Brain (organoid and tissue), 16 donors: ENCODE measurements at places on chromosomes 4 and X.
A peak's percentile ranks its signal among the peaks of the same experiment; 100 is the strongest.

GRCh38 chr4:86848136-86848535, 1.0 kb downstream of the SLC10A6 start:
- DNase-seq = no peak

DNA sequence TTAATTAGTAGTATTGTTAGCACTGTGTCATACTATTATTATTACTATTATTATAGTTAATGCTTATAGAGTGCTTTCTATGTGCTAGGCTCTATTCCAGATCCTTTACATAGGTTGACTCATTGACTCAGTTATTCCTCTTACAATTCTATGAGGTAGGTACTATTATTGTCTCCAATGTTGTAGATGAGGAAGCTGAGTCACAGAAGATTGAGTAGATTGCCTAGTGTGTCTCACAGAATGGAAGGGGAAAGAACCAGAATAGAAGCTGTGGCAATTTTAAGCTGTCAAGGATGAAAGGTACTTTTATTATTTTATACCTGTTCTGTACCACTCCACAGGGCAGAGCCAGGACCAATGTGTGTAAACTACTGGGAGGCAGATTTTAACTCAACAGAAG, 1.9 kb upstream of the TCEAL1 start:
- no peak for DNase-seq

DNA sequence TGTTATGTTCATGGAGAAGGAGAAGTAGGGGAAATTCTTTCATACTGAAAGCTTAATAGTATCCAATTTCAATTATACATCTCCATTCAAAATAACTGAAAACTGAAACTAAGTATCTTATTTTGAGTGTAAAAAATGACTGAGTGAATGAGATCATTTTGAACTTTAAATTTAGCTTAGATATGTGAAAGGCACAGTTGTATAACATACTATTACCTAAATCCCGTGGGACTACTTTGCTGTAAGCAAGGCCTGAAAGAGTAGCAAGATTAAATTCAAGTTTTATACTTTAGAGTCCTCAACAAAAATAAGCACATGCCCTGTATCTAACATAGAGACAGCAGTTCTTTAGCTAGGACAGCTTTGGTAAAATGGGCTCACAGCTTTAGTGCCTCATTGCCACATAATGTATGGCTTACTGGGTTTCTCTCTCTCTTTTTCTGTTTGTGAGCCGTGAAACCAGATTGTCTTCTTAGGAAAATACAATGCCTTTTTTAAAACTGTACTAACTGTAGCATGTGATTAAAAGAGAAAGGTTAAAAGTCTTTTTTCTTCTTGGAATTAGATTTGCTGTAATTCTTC, 43.2 kb downstream of the GSTCD start:
- no peak for DNase-seq

- DNase-seq = no peak
Measured at GRCh38 chr4:171857302-171858012, 44.3 kb downstream of the GALNTL6 start.

DNA sequence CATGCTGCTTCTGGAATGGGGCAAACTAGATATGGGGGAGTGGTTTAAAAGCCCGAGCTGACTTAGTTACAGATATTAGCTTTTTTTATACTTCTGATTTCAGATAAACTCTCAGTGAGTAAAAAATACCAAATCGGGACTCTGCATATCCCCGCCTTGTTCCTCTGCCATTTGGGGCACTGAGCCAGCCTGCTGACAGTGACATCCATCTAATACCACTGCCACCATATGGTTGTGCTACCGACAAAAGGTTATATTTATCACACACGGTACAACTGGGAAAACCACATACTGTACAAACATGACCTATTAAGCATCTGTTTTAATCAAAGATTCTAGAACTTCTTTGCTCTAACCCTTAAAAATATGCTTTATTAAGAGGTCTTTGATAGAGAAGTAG, 78.7 kb downstream of the GALNT7 start:
- DNase-seq = peak; percentile 82

- no peak for DNase-seq
Measured at GRCh38 chr4:6732441-6733357, 16.7 kb downstream of the BLOC1S4 start.

DNA sequence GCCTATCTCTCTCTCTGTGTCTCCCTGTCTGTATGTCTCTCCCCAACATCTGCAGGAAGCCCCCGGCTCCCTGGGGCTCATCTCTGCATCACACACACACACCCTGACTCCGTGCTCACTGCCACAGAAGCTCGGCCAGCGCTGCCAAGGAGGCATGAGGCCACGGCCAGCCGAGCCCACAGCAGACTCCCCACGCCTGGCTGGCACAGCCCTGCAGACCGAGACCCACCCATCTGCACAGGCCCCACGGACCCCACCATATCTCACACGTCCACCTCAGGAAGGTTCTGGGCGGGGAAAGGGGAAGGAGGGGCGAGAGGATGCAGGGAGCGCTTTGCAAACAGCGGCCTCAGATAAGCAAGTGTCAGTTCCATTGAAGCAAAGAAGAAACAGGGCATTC, 28.5 kb upstream of the SLC25A6 start:
- DNase-seq = no peak

DNA sequence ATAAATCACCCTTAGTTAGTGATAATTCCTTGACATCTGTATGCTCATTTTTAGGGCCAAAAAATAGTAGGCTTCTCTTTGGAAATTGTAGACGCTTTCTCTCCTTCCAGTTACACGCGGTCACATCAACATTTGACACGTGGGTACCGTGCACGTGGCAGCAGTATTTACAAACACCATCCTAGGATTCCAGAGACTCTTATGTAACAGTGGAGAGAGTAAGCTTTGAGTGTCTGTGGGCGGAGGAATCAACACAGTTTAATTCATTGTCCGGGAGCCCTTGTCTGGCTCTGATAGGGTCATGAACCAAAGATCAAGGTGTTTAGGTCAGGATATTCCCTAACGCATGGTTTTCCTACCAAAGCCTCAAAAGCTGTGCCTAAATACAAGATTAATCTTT, 12.2 kb downstream of the TET2 start:
- DNase-seq = no peak

DNA sequence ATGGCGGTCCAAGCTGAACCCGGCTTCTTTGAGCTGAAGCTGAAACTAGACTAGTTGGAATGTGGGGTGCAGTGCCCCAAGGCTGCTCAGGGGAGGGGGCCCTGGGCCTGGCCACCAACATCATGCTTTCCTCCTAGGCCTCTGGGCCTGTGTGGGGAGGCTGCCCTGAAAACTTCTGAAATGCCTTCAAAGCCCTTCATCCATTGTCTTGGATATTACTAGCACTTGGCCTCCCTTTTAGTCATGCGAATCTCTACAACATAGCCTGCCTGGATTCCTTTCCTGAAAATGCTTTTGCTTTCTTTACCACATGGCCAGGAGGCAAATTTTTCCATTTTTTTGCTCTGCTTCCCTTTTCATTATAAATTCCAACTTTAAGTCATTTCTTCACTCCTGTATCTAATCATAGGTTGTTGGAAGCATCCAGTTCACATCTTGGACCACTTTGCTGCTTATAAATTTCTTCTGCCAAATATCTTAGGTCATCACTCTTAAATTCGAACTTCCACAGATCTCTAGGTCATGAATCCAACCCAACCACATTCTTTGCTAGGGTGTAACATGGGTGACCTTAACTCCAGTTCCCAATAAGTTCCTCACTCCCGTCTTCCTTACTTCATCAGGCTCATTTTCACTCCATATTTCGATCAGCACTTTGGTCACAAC, 103.4 kb downstream of the DDIT4L start:
- DNase-seq = no peak

- DNase-seq = no peak
Measured at GRCh38 chr4:10534820-10535219, 77.6 kb upstream of the ZNF518B start.

DNA sequence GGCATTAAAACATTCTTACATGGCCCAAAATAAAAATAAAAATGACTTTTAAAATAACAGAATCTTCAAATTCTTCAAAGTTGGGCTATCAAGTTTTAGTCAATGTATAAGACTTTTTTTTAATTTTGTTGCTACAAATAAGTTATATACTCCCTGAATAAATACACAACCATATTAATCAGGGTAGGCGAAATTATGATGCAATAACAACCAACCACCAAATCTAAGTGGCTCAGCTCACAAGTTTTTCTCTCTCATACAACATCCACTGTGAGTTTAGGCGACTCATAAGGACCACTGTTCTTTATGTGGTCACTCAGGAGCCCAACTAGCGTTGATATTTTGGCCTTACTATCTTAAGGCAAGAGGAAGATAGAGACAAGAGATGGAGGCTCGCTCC, 11.2 kb downstream of the NEUROG2 start:
- DNase-seq = no peak

GRCh38 chrX:119503484-119503861, 35.2 kb downstream of the SLC25A5 start:
- DNase-seq = no peak

DNA sequence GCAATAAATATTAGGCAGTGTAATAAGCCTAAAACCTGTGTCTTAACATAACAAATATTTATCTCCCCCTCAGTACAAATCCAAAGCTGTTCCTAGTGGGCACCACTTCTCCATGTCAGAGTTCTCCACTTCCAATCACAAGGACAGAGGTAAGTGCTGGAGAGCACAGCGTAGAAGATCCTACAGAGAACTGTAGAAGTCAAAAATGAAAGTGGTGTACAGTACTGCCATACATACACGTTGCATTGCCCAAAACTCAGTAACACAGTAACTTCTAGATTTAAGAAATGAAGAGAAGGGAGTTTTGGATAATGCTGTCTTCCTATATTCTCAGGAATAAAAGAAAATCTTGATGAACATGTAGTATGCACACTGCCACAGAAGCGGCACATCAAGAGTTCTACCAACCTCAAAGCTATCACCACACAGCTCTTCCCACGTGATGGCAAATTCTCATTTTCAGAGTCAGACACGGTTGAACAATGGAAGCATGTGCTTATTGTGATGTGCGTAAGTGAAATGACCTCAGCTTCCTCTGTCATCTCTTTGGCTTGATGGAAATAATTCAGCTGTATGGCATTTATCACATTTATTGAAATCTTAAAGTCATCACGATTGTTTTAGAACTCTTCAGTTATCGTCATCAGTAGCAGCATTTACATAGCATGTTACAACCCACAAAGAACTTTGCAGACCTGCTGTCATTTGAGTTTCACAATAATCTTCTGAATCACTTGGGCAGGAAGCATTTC, 27.1 kb upstream of the SPANXN4 start:
- DNase-seq = no peak

GRCh38 chr4:17780501-17781299, 721 bp downstream of the FAM184B start:
- no peak for DNase-seq

GRCh38 chr4:72954811-72955210, 114.7 kb downstream of the COX18 start:
- no peak for DNase-seq

DNA sequence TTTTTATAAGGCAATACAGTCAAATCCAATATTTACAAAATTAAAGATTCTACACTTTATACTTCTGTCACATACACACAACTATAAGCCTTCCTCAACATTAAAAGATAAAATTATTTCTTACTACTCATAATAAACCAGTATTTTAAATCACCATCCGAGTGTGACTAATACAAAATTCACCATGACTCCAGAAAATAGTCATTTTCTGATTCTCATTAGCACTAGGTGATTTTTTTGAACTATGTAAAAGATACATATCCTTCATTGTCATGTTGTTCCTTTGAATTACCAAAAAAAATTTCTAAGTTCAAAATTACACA, 646 bp upstream of the SLC7A11 start:
- DNase-seq = no peak

- DNase-seq = peak; percentile 93
Measured at GRCh38 chrX:75781611-75782010, 3.4 kb downstream of the MAGEE2 start.

GRCh38 chr4:48047421-48047844, 30.9 kb downstream of the NIPAL1 start:
- DNase-seq = no peak

DNA sequence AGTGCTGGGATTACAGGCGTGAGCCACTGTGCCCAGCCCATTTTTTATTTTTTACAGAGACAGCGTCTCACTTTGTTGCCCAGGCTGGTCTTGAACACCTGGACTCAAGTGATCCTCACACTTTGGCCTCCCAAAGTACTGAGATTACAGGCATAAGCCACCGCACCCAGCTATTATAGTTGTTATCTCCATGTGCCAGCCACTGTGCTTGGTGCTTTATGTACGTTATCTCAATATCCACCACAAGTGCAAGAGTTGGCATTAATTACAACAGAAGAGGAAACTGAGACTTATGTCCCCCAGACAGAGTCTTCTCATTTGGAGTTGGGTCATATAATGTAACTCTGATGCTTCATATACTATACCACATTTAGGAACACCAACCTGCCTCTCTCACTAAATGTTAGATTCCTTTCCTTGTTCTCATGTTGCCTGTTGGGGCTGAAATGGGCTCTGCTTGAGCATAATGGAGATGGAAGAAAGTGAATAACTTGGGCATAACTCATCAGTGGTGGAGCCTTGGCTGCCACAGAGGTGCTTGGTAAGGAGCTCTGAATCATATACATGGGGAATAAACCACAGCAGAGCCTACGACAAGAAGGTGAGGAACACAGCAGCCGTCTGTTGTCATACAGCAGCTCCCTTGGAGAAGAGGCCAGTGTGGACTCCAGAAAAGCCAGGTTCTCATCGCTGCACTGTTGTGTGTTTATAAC, 84.3 kb downstream of the SPRY1 start:
- DNase-seq = no peak

GRCh38 chr4:183443655-183444213, 702 bp upstream of the CDKN2AIP start:
- peak; percentile 85 for DNase-seq
